Cardiac fibroblast (primary cell): ENCODE measurements at places on chromosomes 4 and X.

GRCh38 chr4:185005219-185005819 lies 13.0 kb upstream of the HELT start:
- peak; percentile 80 for DNase-seq

- no peak for DNase-seq
Observed at GRCh38 chr4:88752076-88752463, 54.4 kb upstream of the NAP1L5 start.

GRCh38 chrX:87518504-87518903 lies 902 bp downstream of the KLHL4 start:
- peak; percentile 43 for DNase-seq

DNA sequence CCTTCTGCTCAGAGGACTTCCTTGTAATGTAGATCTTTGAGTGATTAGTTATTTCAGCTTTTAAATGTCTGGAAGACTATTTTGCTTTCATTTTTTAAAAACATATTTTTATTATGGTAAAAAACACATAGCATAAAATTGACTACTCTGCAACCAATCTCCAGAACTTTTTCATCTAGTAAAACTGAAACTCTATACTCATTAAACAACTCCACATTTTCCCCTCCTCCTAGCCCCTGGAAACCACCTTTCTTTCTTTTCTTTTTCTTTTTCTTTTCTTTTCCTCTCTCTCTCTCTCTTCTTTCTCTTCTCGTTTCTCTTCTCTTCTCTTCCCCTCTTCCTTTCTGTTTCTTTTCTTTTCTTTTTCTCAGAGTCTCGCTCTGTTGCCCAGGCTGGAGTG lies 230.6 kb downstream of the DLG3 start:
- no peak for DNase-seq

GRCh38 chrX:53795576-53795975 lies 109.1 kb upstream of the HUWE1 start:
- peak; percentile 2 for DNase-seq

- DNase-seq = peak; percentile 22
Observed at GRCh38 chrX:149510386-149510785, 5.3 kb upstream of the IDS start.

DNA sequence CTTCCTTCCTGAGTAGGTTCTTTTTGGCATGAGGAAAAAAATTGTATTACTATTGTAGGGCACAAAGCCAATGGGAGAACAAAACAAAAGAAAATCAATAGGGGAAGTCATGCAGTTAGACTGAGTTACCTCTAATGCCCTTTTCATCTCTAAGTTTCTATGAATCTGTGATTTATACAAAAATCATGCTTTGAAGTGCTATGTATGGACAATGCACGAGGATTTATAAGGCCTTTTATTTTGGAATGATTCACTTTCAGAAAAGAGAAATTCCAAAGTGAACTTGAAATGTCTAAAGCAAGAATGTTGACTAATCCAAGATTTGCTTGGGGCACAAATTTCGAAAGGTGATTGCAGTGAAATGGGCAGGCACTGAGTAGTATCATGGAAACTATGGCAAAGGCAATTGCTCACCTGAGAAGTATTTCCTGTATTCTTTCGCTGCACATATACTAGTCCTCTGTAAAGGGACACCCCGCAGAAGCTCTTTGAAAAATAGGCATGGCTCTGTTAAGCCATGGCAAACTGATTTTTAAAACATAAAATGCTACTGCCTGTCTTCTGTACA lies 52.8 kb downstream of the ADGRG4 start:
- DNase-seq = no peak

DNA sequence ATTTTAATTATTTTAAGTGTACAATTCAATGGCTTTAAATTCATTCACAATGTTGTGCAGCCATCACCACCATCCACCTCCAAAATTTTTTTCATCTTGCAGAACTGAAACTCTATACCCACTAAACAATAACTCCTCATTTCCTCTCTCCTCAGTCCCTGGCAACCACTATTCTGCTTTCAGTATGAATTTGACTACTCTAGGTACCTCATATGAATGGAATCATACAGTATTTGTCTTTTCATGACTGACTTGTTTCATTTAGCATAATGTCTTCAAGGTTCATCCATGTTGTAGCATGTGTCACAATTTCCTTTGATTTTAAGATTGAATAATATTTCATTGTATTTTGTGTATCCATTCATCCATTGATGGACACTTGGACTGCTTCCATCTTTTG lies 46.9 kb downstream of the KIF4A start:
- DNase-seq = no peak

DNA sequence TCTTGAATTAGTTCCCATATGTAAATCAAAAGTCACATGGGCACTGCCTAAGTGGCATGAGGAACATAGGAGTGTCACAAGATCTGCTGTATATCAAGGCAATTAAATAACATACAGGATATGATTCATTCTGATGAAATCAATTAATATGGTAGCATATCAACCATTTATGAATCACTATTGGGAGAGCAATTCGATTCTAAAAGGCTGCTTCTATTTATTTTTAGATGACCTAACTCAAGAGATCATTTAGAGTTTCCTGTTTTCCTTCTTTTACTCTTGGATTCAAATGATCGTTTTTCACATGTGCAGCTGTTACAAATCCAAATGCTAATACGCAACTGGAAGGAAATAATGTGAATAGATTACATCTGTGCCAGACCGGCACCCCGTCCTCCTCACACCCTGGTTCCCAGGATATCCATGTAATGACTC lies 81.9 kb downstream of the HCCS start:
- peak; percentile 25 for DNase-seq

GRCh38 chrX:103846386-103846785 lies 14.3 kb upstream of the RAB9B start:
- no peak for DNase-seq

DNA sequence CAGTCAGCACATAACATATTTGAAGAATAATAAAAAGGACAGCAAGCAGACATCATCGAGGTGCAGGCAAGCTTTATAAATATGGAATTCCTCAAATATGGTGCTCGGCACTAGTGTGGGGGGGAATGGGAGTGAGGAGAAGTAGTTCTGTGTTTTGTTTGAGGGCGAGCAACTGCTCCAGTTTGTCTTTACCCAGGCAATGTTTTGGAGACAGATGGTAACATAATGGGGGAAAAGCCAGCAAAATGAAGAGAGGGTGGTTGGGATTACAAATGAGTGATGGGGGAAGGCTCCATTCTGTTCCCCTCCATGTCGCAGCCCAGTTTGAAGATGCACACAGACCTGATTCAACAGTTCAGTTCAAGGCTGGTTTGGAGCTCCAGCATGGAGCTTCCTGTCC lies 572.9 kb upstream of the DIPK2B start:
- DNase-seq = no peak

- DNase-seq = no peak
Observed at GRCh38 chr4:4717692-4718091, 141.8 kb upstream of the MSX1 start.
